ENCODE measurements at places on chromosomes 7 and 10.

GRCh38 chr10:11863353-11864109 lies 40.4 kb downstream of the PROSER2 start:
- no peak for DNase-seq

DNA sequence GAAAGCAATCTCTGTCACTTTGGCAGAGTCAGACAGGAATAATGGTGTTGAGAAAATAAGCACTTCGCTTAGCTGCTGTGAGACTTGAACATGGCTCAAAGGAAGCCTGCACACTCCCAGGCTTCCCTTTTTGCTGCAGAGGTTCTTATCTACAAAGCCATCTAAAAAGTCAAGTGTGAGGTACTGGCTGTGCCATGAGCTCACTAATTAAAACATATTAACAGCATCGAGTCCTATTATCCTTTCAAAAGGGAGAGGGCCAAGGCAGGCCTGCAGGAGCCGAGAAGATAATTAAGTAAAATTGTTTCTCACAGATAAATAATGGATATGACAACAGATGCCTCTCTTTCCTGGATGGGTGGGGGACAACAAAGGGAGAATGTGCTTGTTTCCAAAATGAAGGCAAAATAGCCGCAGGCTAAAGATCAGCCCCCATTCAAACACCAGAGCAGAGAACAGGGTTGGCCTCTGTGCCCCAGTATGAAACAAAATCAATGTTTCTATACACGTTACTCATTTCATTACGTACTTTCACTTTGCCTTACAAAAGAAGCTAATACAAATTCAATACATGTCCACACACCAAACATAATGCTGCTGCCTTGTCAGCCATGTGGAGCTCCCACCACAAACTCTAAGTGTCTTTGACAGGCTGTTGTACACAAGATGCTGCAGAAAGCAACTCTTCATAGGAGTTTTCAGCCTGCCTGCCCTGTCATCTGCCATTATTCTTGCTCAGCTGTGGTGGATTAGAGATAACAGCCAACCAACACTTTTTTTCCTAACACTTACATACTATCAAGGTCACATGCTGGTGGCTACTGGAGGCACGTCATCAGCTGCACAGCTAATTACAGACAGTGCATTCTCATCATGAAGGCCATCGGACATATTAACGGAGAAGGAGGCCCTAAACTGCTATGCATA lies 55.3 kb downstream of the ELAPOR2 start:
- DNase-seq: no peak

- DNase-seq: no peak
These were observed 3.6 kb downstream of the GDI2 start for GRCh38 chr10:5809527-5810154.

DNA sequence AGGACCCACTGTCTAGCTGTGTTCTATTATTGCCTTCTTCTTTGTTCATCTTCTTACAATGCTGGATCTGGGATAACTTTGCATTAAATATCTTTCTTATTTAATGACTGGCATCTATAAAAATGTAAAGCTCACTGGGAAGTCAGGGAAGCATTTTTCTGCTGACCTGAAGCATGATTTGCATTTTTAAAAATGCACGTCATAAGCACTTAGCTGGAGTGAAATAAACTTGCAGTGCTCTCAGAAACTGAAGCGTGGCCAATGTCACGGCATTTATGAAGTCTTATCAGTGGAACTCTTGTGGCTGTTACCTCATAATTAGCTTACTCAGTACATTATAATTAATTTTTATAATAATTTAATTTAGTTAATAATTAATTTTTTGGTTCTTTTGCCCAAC lies 59.1 kb downstream of the FRMD4A start:
- DNase-seq: no peak

DNA sequence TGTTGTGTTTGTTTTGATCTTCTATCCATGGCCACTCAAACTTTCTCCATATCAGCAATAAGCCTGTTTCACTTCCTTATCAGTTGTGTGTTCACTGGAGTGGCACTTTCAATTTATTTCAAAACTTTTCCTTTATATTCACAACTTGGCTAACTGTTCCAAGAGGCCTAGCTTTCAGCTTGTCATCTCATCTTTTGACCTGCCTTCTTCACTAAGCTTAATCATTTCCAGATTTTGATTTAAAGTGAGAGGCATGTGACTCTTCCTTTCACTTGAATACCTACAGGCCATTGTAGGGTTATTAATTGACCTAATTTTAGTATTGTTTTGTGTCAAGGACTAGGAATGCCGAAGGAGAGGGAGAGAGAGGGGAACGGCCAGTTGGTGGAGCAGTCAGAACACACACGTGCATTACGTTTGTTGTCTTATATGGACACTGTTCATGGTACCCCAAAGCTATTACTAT lies 5.5 kb upstream of the GNAT3 start:
- no peak for DNase-seq

DNA sequence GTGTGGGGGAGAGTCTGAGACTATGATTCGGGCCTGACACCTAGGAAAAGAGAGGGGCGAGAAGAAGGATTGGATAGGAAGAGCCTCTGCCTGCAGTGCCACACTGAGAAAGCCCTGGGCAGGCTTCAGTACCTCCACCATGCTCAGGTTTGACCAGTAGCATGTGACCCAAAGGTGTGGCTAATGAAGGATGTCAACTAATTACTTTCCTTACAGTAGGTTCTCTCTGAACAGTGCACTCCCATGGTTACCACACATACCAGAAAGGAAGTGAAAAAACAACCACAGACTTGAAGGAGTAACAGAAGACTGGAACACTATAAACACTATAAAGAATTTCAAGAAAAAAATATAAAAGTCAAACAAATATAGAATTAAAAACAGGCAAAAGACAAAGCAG lies 46.2 kb downstream of the SEM1 start:
- no peak for DNase-seq

DNA sequence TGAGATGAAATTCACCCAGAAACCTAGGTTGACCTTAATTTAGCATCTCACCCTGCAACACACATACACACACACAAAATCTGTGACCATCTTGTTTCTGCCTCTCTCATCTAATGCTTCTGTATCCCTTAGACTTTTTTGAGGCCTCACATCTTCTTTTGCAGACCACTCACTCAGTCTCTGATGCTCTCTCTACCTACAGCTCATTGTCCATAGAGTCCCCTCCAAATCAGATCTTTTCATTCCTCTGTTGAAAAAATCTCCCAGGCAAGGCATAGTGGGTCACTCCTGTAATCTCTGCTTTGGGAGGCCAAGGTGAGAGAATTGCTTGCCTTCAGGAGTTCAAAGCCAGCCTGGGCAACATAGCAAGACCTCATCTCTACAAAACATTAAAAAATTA lies 17.6 kb upstream of the PAX2 start:
- DNase-seq: no peak

GRCh38 chr10:117547716-117548668 lies 5.4 kb downstream of the EMX2 start:
- no peak for DNase-seq

DNA sequence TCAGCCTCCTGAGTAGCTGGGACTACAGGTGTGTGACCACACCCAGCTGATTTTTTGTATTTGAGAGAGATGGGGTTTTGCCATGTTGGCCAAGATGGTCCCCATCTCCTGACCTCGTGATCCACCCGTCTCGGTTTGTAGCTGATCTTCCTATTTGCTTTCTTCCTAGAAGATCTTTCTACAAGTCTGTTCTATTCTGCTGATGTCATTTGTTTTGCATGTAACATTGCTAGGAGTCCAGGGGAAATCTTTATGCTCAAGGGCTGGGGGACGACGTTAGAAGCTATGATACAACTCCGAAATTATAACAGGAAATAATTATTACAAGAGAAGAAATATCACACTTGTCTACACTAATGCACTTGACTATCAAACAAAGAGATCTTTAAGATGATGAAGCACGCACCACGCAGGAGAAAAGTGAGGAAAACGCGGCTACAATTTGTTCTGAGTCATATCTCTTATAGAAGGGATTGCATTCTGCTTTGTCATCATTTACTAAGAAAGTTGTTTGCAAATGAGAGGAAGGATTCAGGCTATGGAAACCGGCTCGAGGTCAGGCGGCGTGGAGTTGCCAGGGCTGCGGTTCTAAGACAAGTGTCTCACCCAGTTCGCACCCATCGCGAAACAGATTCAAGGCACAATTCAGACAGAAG lies 103.0 kb upstream of the CARD11 start:
- DNase-seq: no peak

- DNase-seq: no peak
These were observed 7.5 kb upstream of the ZKSCAN1 start for GRCh38 chr7:100007887-100008286.

DNA sequence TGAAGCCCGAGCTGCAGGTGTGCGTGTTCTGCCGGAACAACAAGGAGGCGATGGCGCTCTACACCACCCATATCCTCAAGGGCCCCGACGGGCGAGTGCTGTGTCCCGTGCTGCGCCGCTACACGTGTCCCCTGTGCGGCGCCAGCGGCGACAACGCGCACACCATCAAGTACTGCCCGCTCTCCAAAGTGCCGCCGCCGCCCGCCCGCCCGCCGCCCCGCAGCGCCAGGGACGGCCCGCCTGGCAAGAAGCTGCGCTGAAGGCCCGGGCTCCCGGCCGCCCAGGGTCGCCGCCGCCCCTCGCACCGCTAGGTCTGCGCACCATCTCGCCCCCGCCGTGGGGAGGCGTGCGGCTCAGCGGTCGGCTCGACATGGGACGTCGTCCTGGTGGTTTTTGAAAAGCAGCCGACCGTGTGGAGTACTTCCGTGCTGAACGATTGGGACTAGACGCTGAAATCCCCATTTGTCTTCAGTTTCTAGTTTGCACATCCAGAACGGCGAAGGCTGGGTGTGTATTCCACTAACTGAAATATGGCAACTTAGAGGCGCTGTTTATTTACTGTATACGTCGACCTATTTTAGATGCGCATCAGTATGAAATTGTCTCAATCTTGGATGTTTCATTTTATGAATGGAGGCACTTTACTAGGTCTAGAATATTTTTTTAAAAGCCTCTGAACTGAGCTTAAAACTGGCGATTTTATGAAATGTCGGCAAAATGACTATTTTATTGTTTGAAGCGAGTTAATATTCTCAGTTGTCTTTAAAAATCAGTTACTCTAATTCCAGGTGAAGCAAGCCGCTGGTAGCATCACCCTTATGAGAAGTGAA lies 1.1 kb downstream of the NANOS1 start:
- no peak for DNase-seq

DNA sequence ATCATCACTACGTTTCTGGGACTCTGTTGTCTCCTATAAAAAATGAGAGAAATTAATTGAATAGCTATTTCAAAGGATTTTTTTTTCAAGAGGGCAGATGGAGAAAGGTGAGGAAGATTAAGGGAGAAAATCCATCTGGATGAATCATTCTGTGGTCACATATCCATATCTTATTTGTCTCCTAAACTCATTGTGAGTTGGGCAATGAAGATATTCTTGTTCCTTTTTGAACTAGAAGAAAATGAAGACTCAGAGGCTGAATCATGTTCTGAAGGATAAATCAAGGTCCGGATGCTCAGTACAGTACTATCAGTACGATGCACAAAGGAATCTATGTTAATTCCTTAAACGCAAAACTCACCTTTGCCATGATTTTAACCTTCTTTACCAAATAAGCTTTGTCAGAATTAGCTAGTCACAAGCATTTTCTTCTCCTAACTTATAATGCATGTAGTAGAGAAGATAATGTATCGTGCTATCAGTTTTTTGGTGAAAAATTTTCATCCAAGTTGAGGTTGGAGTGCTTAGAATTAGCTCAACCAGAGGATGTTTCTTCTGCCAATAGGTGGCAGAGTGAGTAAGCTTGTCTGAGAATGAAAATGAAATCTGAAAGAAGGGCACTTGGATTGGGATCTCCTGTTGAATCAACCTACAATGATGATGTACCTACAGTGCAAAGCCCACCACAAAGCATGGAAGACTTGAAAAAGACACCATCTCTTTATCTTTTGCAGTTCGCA lies 446.9 kb downstream of the KIF20B start:
- DNase-seq: peak; percentile 49

DNA sequence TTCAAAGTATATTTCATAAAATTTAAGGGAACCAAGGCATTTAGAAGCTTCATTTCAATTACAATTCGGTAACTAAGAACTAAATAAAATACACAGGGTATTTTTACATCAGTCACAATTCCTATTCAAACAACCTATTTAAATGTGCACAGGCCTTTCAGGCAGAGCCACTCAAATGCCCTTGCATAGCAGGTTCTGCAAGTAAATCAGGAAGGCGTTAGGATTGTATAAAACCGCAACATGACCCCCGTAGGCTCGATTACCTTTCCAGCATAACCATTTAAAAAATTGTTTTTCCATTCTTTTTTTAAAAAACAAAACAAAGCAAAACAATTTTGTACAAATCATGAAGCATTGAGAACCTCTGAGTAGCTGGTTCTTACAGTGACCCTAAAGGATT lies 289.9 kb upstream of the SP8 start:
- no peak for DNase-seq

- DNase-seq: no peak
These were observed 14.9 kb downstream of the CCL26 start for GRCh38 chr7:75756991-75757676.

GRCh38 chr10:78952686-78953085 lies 116.1 kb upstream of the ZMIZ1 start:
- DNase-seq: peak; percentile 26

- DNase-seq: no peak
These were observed 63.8 kb downstream of the ENTPD1 start for GRCh38 chr10:95819620-95820329.

- no peak for DNase-seq
These were observed 156.1 kb upstream of the PLXDC2 start for GRCh38 chr10:19659920-19660655.

DNA sequence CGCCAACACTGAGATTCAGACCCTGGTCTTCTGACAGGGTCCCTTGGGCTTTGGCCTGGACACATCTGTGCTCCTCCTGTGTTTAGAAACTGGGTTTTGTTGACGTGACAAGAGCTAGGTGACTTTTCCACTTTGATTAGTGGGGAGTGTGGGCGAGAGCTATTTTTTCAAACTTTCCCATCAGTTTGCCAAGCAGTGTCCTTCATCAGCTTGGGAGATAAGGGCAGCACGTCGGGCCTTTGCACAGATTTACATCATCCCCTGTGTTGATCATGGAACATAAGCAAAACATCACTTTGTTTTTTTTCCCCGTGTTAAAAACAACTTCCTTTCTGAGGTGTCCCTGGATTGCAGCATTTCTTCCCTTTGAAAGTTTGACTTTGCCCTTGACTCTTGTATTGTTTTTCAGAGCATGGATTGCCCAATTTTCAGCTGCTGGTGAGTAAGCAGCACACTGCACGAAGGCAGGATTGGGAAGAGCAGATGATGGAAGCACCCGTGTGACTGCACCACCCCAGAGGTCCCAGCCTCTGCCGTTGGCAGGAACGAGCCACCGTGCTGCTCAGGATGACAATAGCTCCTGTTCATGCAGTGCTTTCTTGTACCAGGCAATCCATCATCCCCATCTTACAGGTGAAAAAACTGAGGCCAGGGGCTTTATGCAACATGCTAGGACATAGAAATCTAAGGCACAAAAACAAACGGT lies 6.4 kb upstream of the IGFBP1 start:
- peak; percentile 55 for DNase-seq

All from fibroblast of the conjunctiva (primary cell).